Mesenteric fat pad (tissue), 1 donor: ENCODE measurements at places on chromosomes 11 and 22.

DNA sequence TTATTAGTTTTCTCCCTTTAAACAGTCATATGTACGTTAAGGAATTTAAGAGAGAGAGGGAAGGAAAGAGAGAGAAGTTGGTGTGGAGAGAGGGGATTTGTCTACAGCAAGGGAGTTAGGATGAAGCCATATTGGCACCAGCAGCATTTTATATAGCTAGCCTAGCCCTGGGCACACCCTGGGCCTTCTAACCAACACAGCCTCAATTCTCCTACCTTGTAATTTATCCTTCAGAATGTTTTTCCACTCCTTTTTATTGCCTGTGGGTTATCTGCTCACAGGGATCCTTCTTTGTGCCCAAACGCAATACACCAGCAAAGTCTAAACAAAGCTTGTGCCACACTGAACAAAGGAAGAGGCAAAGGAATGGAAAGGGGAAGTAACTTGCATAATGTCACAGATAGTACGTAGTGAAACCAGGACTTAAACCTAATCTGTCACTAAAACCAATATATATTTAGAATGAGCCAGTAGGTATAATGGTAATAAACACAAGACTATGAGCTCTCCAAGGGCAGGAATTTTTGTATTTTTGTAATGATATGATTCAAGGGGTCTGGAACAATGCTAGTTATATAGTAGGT, 613.8 kb upstream of the TENM4 start:
- no peak for DNase-seq

DNA sequence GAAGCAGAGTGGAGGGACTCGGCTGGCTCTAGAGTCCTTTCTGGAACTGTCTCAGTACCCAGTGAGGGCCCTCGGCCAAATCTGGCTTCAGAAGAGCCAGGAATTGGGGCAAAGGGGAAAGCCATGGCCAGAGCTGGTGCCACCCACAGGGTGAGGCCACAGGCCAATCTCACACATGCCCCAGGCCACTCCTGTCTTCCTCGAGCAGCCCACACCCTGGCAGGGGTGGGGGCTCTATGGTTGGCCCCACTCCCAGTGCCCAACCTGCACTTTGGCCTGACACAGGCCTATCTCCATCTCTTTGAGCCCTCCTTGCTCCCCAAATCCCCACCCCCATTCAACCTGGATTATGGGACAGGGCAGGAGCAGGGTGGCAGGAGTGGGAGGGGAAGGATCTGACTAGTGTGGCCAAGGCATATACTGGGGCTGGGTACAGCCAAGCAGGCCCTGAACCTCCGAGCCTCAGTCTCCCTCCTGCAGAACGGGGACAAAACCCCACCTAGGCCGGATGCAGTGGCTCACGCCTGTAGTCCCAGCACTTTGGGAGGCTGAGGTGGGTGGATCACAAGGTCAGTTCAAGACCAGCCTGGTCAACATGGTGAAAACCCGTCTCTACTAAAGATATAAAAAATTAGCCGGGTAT, 6.9 kb downstream of the TST start:
- no peak for DNase-seq

GRCh38 chr11:96074551-96075310, 150.8 kb upstream of the MTMR2 start:
- DNase-seq: no peak

GRCh38 chr11:120125024-120125423, 12.9 kb downstream of the TRIM29 start:
- DNase-seq: no peak

DNA sequence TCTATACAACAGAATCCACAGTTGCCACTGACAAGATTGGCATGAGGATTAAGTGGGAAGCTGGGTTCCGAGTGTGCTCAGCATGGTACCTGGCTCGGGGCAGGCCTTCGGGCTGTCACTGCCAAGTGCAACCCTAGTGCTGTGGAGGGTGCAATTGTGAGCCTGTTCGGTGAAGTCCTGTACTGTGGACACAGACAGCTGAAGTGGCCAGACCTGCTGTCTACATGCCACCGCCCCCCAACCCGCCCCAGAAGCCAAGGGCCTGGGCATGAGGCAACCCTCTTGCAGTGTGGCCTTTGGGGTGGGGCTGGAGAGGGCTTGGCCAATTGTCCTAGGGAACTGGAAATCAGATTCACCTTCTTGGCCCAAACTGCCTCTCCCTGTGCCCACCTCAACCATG, 15.6 kb upstream of the SHISAL1 start:
- no peak for DNase-seq
